ENCODE measurements at places on chromosomes 3 and 15.

- H3K4me1 ChIP-seq = peaks cover 8% of the 10 kb centered on the region
- H3K27ac ChIP-seq = no peak overlapping the region
- peaks cover 17% of the 10 kb centered on the region for H3K27me3 ChIP-seq
- H3K4me3 ChIP-seq = no peak overlapping the region
- H3K36me3 ChIP-seq = no peaks in the 10 kb centered on the region
- DNase-seq = no peak
Observed at GRCh38 chr3:125967156-125967555, 1.8 kb upstream of the ROPN1B start.

DNA sequence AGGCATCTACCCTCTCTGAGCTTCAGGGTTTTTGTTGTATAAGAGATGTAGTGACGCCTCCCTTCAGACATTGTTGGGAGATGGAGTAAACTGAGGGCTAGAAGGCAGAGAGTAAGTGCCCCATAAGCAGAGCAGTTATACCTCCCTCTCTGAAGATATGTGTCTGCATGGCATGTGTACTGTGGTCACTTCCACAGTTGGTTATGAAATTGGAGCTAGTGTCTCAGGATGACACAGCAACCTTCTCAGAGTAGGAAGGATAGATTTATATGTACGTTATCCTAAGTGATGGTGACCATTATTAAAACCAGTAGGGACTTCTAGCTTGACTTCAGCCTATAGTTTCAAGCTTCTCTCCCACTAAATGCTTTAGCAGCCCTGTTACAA, 17.9 kb downstream of the PXK start:
- H3K4me3 ChIP-seq = peak overlapping the region; percentile 5
- peaks cover 80% of the 10 kb centered on the region for H3K4me1 ChIP-seq
- H3K27ac ChIP-seq = no peak overlapping the region
- H3K27me3 ChIP-seq = no peaks in the 10 kb centered on the region

DNA sequence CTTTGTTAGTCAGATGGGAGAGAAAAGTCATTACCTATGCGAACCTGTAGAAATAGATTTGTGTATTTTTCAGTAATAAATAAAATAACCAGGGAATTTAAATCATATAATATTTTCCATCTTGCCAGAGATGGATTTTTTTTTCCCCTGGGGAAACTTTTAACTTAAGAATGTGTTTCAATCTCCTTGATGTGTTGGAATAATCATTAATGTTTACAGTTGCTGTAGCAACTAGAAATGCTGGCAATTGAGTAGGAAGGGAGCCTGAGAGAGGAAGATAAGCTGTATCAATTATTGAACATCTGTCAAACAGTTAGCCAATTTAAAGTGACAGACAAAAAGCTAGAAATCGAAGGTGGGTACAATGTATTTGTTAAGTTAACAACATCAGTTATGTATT, 259.5 kb downstream of the IL5RA start:
- no peak overlapping the region for H3K27ac ChIP-seq
- no peaks in the 10 kb centered on the region for H3K27me3 ChIP-seq
- H3K36me3 ChIP-seq = no peaks in the 10 kb centered on the region
- DNase-seq = no peak

GRCh38 chr3:79516795-79517194, 251.0 kb downstream of the ROBO1 start:
- no peaks in the 10 kb centered on the region for H3K36me3 ChIP-seq
- H3K4me3 ChIP-seq = no peak overlapping the region
- no peaks in the 10 kb centered on the region for H3K4me1 ChIP-seq
- no peak overlapping the region for H3K27ac ChIP-seq

GRCh38 chr3:55923207-55923606, 436.1 kb upstream of the WNT5A start:
- DNase-seq = no peak
- H3K27ac ChIP-seq = no peak overlapping the region
- H3K36me3 ChIP-seq = no peaks in the 10 kb centered on the region
- H3K27me3 ChIP-seq = peaks cover 9% of the 10 kb centered on the region

- no peaks in the 10 kb centered on the region for H3K36me3 ChIP-seq
- H3K27me3 ChIP-seq = peaks cover 54% of the 10 kb centered on the region
- no peak for DNase-seq
- no peak overlapping the region for H3K4me3 ChIP-seq
Observed at GRCh38 chr3:185979721-185980121, 41.9 kb upstream of the TRA2B start.

GRCh38 chr3:71468311-71469137, 115.0 kb downstream of the FOXP1 start:
- no peaks in the 10 kb centered on the region for H3K27me3 ChIP-seq
- H3K27ac ChIP-seq = no peak overlapping the region
- no peak overlapping the region for H3K4me3 ChIP-seq
- peaks cover 61% of the 10 kb centered on the region for H3K4me1 ChIP-seq
- no peak for DNase-seq

GRCh38 chr15:73231661-73232419, 136.9 kb downstream of the HCN4 start:
- no peak overlapping the region for H3K4me3 ChIP-seq
- DNase-seq = no peak
- no peaks in the 10 kb centered on the region for H3K27me3 ChIP-seq
- H3K27ac ChIP-seq = no peak overlapping the region

DNA sequence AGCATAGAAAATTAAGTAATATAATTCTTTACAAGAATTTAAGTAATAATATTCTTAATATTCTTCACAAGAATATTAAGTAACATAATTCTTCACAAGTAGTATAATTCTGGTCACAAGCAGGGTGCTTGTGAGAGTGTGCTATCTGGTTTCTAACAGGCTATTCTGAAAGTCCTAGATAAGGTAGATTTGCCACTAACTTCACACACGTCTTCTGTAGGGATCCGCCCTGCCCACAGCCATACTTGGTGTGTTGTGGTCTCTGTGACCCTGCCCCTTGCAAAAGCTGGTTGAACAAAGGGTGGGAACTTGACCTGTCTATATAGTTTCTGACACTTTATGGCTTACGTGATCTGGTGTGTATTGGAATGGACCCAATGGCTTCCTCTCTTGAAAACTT, 253.4 kb upstream of the MDFIC2 start:
- no peaks in the 10 kb centered on the region for H3K4me1 ChIP-seq
- H3K27me3 ChIP-seq = peaks cover 6% of the 10 kb centered on the region
- no peak overlapping the region for H3K4me3 ChIP-seq
- H3K36me3 ChIP-seq = no peaks in the 10 kb centered on the region

DNA sequence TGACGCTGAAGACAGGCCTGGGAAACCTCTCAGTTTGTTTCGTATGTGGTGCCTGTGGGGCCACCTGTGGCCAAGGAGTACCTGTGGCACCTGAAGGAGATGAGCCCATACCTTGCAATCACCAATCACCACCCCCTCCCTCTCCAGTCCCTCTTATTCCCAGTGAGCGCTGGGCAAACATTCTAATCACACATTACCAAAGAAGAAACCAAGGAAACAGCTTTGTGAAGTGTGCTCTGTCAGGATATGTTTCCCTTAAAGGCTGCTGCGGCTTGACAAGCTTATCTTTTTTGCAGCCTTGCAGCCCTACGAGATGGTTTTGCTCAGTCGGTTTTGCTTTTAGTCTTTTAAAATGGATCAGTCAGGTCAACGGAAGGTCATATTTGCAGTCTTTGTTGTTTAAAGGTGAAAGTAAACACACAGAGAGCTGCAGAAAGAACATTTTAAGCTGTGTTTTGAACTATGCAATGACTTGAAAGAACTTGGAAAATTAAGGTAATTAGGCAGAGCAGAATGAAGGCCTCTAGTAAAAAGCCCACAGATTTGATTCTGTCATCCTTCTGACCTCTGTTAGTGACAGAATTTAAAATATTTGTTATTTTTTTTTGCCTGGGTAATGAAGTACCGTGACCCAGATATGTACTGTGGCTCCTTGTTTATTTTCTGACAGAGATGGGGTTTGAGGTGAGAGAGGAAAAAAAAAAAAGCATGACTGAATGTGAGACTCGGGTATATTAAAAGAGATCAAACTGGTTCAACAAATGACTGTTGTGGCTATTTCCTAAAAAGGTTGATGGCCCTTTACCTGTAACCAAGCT, 461.4 kb downstream of the NSUN3 start:
- no peaks in the 10 kb centered on the region for H3K36me3 ChIP-seq
- DNase-seq = no peak
- no peak overlapping the region for H3K27ac ChIP-seq
- H3K27me3 ChIP-seq = no peaks in the 10 kb centered on the region
- H3K4me3 ChIP-seq = no peak overlapping the region

GRCh38 chr15:50095938-50096821, 22.9 kb downstream of the ATP8B4 start:
- no peaks in the 10 kb centered on the region for H3K36me3 ChIP-seq
- H3K27ac ChIP-seq = no peak overlapping the region
- no peak overlapping the region for H3K4me3 ChIP-seq
- H3K4me1 ChIP-seq = no peaks in the 10 kb centered on the region
- DNase-seq = no peak

GRCh38 chr3:157618075-157618760, 115.0 kb upstream of the VEPH1 start:
- no peak for DNase-seq
- no peak overlapping the region for H3K4me3 ChIP-seq
- H3K36me3 ChIP-seq = no peaks in the 10 kb centered on the region
- H3K27me3 ChIP-seq = peaks cover 7% of the 10 kb centered on the region
- peaks cover 9% of the 10 kb centered on the region for H3K4me1 ChIP-seq

DNA sequence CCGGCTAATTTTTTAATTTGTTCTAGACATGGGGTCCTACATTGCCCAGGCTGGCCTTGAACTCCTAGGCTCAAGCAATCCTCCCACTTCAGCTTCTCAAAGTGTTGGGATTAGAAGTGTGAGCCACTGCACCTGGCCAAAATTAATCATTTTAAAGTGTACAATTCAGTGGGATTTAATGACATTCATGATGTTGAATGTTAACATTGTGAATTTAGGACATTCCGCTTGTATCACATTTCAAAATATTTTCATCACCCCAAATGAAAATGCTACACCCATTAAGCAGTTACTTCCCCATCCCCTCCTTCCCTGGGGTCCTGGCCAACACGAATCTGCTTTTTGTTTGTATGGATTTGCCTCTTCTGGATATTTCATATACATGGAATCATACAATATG, 62.1 kb upstream of the CGNL1 start:
- no peak overlapping the region for H3K27ac ChIP-seq
- no peak for DNase-seq
- no peaks in the 10 kb centered on the region for H3K27me3 ChIP-seq

- no peaks in the 10 kb centered on the region for H3K27me3 ChIP-seq
- no peaks in the 10 kb centered on the region for H3K36me3 ChIP-seq
Observed at GRCh38 chr15:52100807-52101442, 11.7 kb downstream of the BCL2L10 start.

DNA sequence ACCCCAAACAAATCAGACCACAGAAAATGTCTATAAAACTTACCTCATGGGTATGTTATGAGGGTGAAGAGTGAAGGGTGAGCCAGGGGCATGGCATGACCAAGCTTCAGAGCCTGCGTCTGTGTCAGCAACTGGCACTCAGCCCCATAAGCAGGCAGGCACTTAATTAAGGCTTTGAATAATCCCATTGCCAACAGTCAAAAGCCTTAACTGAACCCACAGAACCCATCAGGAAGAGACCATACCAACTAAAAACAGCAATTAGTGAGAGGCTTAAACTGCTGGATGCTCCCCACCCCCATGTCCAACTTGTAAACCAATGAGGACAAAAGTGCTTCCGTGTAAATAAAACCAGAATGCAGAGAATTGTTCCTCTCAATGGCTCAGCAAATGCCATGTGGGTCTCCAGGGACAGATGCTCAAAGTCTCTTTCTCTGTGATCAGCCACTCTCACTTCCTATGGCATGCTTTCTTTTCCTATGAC, 126.0 kb downstream of the MYLK start:
- no peak overlapping the region for H3K4me3 ChIP-seq
- H3K4me1 ChIP-seq = peaks cover 9% of the 10 kb centered on the region
- no peak overlapping the region for H3K27ac ChIP-seq
- H3K27me3 ChIP-seq = peaks cover 11% of the 10 kb centered on the region
- no peaks in the 10 kb centered on the region for H3K36me3 ChIP-seq

DNA sequence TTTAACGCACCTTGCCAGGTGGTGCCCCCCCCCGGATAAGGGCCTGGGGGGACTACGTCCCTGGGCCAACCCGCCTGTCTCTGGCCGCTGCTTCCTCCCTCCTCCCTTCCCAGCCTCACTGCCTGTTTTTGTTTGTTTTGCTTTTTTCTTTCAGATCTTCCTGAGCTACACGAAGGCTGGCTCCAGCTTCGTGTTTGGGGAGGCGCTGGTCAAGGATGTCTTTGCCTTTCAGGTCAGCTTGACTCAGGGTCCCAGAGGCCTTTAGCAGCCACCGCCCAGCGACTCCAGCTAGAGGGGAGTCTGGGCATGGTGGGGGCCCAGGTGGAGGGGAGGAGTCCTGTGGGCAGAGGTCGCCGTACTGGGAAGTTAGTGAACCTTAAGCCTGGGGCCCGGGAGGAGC, 24.1 kb downstream of the SLC28A1 start:
- no peak overlapping the region for H3K27ac ChIP-seq
- H3K36me3 ChIP-seq = no peaks in the 10 kb centered on the region
- peaks cover 7% of the 10 kb centered on the region for H3K4me1 ChIP-seq
- no peaks in the 10 kb centered on the region for H3K27me3 ChIP-seq

DNA sequence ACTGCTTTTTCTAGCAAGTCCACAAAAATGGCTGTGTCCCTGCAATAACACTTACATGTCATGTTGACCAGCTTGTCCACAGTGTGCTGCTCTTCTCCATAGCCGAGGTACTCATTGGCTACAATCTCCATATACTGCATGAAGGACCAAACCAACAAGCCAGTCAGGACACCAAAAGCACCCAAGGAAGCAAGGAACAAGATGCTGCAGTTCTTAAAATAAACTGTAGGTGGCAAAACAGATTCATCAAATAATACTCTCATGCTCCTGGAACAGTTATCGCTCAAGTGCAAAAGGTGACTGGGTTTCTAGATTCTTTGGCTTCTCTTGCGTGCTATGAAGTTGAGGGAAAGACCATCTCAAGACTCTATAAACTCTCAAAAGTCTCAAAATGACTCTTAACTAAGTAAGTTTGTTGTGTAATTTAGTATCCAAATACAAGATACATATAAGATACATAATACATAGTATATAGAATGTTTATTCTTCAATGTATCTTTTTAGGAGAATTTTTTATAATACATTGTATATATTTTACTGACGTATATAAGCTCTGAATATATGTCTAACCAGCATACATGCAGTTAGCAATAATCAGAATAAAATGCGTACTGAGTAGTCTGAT, 57.0 kb downstream of the NEK10 start:
- DNase-seq = peak; percentile 1
- H3K27ac ChIP-seq = no peak overlapping the region

DNA sequence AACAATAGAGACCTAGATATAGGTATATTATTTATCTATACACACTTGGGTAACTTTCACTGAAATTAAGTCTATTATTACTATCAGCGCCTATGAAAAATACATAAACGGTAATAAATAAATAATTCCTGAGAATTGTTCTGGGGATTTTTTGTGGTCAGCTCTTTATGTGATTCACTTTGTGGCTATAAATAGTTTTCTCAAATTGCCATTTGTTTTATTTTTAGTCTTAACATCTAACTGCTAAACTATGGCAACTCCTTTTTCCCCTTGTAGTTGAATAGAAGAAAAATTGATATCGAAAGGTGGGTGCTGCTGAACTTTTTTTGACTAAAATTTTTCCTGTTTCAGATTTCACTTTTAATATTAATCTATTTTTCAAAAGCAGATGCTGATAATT, 189.0 kb downstream of the VGLL3 start:
- no peaks in the 10 kb centered on the region for H3K4me1 ChIP-seq
- no peaks in the 10 kb centered on the region for H3K36me3 ChIP-seq
- H3K27me3 ChIP-seq = no peaks in the 10 kb centered on the region
- no peak for DNase-seq
- no peak overlapping the region for H3K27ac ChIP-seq
